NCI-H1436 treated with DMSO at 0.1 percent for 48 hours (cell line): ENCODE measurements at places on chromosomes 2 and 18.

GRCh38 chr2:159518321-159519005 is 97.9 kb downstream of the BAZ2B start:
- DNase-seq = no peak

DNA sequence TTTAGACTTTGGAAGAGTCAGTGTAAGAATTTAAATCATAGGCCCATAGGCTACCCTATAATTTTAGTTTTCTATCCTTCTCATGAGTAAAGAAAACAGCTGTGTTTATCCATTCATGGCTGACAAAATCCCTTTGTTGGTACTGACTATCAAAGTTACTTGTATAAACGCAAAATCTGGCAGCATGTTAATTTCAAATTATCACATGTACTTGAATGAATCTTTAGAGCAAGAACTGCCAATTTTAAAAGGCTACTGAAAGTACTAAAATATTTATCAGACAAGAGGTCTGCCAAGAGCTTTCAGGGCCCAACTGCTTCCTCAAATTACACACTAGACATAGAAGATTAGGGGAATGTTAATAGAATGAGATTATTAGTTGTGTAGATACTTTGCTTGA is 66.6 kb downstream of the MYL12B start:
- no peak for DNase-seq

GRCh38 chr2:37993143-37993542 is 68.1 kb downstream of the RMDN2 start:
- no peak for DNase-seq

DNA sequence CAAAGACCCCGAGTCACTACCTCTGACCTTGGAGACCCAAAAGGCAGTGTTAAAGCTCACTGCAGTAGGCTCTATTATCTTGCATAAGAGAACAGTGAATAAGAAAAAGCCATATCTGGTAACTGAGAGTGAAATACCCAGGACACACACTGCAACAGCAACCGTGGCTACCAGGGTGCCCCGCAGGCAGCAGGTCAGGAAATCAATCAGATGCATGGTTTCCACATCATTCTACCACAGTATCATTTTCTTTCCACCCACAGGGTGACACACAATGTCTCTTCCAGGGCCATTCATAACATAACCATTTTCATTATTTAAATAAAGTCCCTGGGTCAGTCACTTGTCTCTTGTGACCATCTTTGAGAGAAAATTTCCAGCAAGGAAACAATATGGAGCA is 131.3 kb downstream of the CCBE1 start:
- no peak for DNase-seq

- DNase-seq = no peak
Observed at GRCh38 chr2:105371156-105371555, 27.7 kb downstream of the FHL2 start.
